Mesothelial cell of epicardium (in vitro differentiated cells): ENCODE measurements at places on chromosomes 13 and 19.

GRCh38 chr13:91594061-91594460 lies 195.6 kb downstream of the GPC5 start:
- DNase-seq = no peak

DNA sequence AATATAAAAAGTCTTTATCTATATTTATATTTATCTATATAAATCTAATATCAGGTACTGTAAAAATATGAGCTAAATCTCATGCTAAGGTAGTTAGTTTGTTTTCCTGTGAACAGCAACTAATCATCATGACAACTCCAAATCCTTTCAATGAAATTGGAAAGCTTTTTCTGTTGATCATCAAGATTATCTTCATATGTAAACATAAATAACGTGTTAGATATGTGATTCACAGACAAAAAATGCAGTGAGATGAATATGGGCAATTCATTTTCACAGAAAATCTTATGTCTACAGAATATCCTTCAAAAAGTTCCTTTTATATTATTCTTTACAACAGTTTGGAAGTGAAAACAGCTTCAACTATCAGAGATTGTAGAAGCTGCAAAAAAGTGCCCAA lies 41.7 kb upstream of the EEF1AKMT1 start:
- no peak for DNase-seq

DNA sequence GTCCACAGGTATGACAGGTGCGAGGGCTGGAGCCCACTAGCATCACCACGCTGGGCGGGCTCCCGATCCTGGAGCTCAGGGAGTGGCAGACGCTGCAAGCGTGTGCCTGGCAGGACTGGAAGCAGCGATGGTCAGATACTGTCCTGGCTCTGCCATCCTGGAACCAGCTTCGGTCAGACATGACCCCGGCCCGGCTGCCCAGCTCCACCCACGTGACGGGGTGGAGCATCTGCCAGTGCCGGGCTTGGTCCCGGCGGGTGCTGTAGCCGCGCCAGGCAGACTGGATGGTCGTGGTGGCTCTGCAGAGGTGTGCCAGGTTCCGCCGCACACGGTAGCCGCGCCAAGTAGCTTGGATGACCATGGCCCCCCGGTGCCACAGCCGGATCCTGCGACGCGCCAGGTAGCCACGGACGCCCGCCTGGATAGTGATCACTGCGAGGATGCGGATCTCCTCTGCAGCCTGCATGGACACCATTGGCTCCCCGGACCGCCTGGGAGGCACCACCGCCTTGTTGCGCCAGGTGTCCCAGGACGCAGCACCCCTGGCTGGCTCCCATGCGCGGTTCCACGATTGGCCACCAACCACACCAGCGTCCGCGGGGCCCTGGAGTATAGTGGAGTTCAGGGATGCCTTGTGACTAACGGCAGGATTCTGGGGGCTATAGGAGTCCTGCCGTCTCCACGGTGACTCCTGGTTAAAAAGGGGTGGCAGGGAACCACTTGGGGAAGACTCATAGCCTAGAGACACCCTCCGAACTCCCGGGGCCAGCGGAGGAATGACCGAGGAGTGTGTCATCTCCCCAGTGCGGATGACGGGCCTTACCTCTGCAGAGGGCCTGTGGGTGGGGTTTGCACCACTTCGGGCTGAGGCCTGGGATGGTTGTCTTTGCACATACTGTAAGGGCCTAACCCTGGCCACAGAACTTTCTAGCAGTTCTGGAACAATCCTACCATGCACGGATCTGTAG lies 16.5 kb downstream of the IQCN start:
- DNase-seq = no peak

DNA sequence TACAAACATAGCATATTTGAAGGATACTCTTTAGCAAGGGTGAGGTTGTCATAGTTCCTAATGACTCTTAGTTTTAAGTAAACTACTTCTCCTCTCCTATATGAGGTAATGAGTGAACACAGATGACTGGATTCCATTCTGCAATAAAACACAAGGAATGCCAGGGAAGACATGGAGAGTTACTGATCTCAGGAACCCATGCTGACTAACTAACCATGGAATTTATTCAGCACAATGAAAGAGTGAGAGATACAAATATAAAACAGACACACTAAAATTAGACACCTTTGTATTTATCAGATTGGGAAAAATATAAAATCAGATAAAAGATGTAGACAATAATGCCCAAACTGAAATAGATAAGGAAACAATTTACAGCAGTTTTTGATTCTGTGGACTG lies 1525.9 kb upstream of the SLC10A2 start:
- DNase-seq = no peak

DNA sequence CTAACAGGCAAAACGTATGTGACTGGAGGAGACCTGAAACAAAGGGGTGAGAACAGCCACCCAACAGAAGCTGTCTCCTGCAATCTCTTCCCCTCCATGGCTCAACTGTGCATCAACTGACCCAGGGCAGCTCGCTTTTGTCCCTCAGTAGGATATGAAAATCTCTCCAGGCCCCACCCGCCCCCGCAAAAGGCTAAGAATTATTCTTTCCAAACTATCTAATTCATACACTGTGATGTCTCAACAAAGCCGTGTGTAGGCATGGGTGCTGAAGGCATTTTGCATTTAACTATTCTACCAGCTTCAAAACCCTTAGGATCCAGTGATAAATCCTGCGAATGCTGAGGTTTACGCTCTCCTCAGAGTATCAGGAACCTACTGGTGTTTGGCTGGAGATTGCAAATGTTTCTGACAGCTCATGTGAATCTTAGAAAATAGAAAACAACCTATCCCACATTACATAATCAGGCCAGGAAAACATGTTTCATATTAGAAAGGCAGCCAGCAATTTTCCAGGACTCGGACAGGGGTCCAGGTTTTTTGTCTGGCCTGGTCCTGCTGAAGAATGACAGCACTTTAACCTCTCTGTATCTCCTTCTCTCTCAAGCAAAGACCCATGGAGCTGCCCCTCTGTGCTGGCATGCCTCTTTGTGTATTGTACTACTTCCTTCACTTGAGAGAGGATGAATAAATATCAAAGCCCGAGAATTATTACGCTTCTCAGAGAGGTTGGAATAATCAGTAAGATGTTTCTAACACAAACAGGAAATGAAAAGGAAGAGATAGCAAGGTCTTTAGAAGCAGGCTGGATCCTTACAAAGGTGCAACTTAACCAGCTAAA lies 17.3 kb downstream of the DHRS12 start:
- DNase-seq = no peak

DNA sequence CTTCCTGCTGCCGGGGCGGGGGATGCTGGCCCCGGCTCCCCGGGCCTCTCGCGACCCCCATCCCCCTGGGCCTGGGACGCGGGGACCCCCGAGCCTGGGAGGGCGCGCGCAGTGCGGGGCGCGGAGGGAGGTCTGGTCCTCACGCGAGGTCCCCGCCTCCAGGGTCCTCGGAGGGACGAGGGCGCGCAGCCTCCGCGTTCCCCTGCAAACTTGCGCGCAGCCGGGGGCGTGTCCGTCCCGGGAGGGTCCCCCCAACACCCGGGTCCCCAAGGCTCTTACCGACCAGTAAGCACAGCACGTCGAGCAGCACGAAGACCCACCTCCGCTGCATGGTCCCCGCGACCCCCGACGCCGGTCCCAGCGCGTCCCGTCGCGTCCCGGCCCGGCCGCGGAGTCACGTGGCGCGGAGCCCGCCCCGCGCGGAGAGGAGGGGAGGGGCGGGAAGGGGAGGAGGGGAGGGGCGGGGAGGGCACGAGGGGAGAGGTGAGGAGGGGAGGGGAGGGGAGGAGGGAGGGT lies at the start of gene PLPP2:
Gene PLPP2, minus strand, starts transcription at position 398 of the 516 bp plus-strand sequence. Its CDS starts 67 bp downstream, at position 331.
- DNase-seq = no peak

DNA sequence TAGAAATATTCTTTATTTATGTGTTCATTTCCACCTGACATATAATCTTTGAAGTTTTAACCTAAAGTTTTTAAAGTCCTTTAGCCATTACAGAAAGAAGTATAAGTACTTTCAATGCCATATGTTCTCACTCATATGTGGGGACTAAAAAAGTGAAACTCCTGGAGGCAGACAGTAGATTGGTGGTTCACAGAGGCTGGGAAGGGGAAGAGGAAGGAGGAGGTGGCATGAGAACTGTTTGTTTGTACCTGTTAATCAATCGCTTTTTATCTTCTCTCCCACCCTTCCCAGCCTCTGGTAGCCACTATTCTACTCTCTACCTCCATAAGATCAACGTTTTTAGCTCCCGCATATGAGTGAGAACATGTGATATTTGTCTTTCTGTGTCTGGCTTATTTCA lies 131.1 kb downstream of the MYO16 start:
- DNase-seq = no peak

- no peak for DNase-seq
Observed at GRCh38 chr19:15340086-15340485, 7.7 kb upstream of the BRD4 start.

DNA sequence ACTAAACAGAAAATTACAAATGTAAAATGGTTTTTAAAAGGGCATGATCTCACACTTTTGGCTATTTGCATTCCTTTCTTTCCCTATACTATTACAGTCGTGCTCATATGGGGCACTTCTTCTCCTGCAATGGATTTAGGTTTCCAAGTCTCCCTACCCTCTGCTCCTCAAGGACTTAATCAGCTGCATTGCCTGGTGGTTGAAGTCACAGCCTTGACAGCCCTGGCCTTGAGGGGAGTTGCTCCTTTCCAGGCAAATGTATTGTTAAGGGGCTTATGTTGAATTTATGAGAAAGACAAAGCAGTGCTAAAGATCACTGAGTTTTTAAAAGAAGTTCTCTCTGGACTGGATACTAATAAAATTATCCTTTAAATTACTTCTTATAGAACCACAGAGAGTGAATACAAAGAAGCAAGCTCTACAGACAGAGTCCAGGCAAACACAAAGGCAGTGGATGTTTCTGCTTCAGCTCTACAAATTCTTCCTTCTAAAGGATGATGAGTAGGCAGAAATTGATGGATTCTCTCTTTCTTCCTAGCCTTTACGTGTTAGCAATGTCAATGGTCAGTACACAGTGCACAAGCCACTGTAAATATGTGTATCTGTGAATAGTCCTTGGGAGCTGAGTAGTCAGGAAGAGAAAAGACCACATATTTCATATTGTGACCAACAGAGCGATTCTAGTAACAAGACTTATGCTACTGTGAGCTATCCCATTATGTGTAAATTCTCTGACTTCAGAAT lies 390.9 kb downstream of the TBC1D4 start:
- DNase-seq = no peak

DNA sequence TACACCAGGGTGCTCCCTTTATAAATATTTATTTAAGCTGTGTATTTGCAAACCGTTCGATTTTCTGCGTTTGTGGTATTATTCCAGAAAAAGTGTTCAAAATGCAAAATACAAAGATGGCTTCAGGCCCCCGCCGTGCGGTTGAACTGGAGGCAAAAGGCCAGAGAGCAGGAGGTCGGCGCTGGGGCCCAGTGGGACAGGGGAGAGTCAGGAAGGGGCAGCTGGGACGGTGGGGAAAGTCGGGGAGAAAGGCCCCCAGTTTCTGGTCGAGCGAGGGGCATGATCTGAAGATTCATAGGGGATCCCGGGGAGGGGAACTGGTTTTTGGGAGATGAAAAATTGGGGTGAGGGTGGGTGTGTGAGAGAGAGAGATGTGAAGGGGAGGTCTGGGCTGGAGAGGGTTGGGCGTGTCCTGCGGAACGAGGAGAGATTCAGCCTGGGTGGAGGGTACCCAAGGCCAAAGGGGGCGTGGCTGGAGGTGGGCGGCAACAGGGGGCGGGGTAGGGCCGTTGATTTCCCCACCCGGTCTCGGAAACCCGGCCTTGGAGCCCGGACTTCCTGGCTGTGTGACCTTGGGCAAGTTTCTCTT lies 678 bp downstream of the ISOC2 start:
- DNase-seq = no peak

DNA sequence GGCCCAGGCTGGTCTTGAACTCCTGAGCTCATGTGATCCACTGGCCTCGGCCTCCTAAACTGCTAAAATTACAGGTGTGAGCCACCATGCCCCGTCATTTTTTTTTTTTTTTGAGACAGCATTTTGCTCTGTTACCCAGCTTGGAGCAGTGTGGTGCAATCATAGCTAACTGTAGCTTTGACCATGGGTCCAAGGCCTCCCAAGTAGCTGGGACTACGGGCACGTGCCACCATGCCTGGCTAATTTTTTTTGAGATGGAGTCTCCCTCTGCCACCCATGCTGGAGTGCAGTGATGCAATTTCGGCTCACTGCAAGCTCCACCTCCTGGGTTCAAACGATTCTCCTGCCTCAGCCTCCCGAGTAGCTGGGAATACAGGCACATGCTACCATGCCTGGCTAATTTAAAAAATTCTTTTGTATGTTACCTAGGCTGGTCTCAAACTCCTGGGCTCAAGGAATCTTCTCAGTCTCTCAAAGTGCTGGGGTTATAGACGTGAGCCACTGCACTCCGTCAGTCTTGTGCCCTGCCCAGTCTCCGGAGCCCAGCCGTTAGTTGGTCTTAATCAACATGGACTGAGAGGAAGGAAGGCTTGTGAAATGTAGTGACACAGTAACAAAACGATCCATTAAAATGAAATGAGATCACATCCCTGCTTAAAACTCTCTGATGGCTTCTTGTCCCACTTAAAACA lies 1.4 kb upstream of the LRG1 start:
- DNase-seq = no peak

DNA sequence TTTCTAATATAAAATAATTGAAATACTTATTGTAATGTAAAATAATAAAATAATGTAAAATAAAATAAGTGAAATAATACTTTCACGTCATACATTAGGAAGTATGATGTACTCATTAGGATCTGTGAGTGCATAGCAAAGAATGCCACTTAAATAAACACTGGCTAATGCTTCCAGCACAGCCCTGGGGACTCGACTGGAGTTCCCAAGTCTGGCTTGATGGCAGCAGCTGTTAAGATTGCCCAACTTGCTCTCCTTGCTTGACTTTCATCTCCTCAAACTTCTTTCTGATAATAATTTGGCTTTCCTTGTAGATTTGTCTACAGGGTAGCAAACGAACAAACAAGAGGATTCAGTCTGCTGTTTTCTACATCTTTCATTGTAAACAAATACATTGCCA lies 191.9 kb downstream of the COG6 start:
- no peak for DNase-seq

DNA sequence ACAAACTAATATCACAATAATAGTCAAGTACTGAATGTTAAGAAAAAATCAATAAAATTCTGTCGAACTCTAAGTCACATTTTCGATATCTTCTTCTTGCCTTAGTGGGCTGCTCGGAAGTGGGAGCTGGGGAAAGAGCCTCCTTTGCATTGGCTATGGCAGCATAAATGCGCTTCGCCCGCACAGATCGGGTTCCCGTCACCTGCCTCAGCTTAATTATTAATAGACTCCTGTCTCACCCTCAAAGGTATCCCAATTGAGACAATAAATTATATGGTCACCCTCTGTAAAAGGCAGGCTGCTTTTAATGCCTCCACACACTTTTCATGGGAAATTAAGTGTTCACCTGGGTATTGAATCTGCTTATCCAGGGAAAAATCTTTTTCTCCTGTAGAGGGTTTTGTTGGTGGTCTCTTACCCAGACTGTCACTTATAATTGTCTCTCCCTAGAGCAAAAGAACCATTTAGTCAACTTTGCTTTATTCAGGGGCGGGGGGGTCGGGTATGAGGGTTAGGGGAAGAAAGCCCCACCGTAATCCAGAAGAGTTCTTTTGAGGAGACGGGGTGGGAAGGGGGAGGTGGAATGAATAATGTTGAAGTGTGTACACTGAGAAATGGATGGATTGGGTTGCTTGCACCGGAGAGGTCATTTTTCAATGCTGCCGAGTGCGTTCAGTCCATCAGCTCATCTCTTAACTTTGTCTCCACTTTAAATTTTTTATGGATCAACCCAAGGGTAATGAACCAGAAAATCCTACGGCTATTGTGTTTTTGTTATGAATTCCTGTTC lies 682.6 kb upstream of the SGCG start:
- DNase-seq = no peak

- no peak for DNase-seq
Observed at GRCh38 chr19:38877781-38878574, at the start of gene RINL. RINL (minus strand) TSS chr19:38878275; CDS start chr19:38876742, 1,533 bp downstream.

GRCh38 chr13:104769545-104769944 lies 1703.3 kb upstream of the SLC10A2 start:
- DNase-seq = no peak

- DNase-seq = no peak
Observed at GRCh38 chr19:38032951-38033350, 125.9 kb downstream of the SIPA1L3 start.
